ENCODE measurements at places on chromosomes 6 and 20.

DNA sequence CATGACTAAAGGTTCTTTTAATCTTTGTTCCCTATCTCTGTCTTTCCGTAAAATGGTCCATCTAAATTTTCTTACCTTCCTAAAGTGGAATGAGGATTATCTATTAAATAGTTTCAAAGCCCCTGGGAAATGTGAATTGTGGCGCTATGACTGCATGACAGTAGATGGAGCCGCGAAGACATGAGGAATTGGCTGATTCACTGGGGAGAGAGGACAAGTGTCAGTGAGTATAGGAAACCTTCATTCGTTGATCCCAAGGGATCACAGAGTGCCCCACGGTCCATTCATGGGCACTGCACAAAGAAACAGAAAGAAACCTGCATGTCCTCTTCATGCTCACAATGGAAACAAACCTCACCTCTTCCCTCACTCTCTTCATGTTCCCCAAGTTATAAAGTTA lies 479.3 kb upstream of the BTBD3 start:
- no peak for DNase-seq

- DNase-seq = no peak
Measured at GRCh38 chr6:20338156-20338555, 63.5 kb upstream of the E2F3 start.

DNA sequence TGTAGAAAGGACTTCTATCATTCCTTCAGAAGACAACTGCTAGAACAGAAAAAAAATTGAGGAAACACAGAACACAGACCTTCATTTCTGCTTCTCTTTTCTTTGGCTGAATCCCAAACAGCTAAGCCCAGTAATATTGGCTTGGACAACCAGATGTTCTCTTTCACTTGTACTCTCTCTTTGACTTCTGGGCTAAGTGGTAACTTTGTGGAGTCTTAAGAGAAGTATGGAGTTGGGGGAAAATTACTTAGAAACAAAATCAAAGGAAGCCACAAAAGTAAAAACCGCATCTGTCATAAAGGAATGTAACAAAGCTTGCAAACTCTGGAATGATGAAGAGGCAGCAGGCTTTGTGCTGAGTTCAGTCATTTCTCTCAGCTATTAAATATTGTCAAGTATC lies 587.5 kb downstream of the CBLN4 start:
- DNase-seq = no peak

DNA sequence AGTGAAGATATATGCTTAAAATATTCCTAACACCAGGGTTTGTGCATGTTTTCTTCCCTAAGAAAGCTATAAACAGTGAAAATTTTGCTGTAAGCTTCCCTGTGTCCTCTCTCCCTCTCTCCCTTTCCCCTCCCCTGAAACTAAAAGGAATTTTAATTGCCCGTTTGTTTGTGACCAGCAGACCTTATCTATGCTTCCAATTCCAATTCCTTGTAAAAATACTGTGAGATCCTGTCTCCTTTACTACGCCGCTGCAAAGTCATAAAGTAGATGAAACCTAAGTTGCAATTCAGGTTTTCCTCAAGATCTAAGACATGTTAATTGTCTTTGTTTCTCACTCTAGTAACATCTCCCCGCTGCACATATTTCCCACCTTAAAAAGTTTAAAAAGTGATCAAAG lies 82.3 kb downstream of the DNAH8 start:
- DNase-seq = no peak

GRCh38 chr6:98640366-98640765 lies 194.0 kb upstream of the POU3F2 start:
- no peak for DNase-seq
